ENCODE measurements at places on chromosomes 5 and 9.

- DNase-seq: no peak
Observed at GRCh38 chr9:108787690-108788048, 68.1 kb downstream of the ACTL7B start.

- DNase-seq: no peak
Observed at GRCh38 chr9:6616951-6617602, 28.5 kb downstream of the GLDC start.

DNA sequence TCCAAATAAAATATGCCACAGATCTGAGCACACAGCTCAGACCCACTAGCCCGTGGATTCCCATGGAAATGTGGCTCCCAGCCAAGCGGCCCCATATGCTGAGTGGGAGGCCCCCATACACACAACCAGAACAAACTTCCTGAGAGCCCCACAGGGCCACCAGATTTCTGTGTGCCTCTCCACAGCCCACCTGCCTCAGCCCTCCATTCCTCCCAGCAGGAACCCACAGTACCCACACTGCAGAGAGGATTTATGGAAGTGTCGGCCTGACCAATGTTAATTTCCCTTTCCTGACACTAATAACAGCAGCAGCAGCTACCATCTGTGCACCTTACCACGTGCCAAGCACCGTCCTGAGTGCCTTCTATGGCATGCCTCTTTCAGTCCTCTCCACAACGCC is 99.3 kb upstream of the SPOCK1 start:
- DNase-seq: no peak

DNA sequence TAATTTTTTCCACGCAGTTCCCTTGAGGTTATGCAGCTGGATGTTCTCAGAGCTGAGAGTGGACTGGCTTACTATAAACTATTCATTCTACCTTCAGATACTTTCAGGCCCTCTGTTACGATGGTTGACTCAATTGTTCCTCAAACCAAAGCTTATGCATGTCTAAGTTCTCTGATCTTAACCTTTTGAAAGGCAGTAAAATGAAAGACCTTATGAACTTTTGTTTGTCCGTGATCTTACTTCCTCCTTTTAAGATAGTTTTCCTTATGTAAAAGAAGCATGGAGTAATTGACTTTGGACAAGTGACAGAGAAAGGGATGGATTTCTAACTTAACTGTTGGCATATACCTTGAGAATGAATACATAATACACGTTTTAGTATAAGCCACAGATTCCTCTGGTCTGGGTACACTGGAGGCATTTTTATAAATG is 575.7 kb downstream of the PDE4D start:
- DNase-seq: no peak

DNA sequence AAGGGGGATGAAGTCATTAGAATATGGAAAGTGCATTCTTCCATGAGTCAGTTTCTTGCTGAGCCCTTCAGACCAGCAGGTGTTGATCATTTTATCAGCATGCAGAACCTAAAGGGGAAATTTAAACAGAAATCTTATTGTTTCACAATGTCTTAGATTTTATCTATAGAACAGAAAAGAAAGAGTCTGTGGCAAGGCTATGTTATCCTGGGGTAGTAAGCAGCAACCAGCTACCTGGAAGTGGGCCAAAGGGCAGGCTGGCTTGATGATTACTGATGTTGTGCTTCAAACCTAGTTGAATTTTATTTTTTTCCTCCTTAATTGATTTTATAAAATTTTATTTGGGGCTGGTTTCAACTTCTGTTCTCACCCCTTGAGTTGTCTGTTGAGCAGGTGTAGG is 101.5 kb downstream of the LRRC70 start:
- DNase-seq: no peak

GRCh38 chr5:135402031-135402430 is 3.0 kb upstream of the MACROH2A1 start:
- DNase-seq: no peak

DNA sequence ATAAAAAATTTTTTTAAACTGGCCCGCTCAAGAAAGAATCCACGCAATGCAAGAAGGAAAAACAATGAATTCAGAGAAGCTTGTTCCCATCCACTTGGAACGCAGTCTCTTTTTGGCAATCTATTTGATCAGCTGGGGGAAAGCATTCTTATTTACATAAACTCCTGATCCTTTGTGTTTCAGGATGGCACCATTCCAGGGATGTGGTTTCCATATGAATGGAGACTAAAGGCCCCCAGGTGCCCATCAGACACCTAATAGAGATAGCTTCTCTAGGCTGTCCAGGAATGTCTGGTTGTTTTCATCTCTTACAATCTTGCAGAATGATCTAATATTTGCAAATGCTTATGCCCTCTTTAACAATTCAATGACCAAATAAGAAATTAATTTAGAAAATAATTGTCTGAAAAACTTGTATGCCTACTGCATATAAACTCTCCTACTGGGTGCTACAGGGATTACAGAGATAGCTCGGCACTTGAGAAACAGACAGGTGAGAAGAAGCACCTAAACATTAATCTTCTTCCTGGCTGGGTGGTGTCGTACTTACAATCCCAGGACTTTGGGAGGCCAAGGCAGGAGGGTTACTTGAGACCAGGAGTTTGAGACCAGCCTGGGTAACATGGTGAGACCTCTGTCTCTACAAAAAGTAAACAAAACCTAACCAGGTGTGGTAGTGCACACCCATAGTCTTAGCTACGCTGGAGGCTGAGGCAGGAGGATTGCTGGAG is 3.0 kb upstream of the RASGRF2 start:
- DNase-seq: no peak

DNA sequence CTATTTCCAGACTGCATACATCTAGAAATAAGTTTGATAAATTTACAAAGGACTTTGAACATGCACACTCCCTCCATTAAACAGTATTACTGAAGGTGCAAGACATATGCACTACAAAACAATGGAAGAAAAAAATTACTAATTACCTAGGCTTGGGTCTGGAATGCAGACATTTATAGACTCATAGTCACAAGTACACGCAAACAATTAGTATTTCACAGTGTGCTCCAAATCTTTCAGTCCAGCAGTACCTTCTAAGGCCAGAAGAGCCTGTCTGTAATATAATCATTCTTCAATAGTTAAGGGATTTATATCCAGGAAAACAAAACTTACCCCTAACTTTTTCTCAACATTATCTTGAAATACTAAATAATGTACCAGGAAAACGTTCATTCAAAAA is 11.2 kb downstream of the RICTOR start:
- no peak for DNase-seq

DNA sequence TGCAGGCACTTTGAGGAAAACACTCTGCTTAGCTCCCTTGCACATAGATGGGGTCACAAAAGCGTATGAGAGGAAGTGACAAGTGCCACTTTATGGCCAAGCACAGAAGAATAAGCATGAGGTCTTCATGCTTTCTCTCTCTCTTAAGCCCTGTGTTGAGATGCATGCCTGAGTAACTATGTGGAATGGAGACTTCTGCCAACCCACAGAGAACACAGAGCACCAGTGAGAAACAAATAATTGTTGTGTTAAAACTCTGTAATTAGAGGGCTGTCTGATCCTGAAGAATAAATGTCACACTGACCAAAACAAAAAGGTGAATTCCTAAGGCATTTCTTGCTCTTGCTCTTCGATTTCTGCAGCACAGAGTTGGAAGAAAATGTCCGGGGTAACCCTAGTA is 488.5 kb downstream of the CTNND2 start:
- DNase-seq: no peak

GRCh38 chr5:3954633-3955032 is 359.0 kb downstream of the IRX1 start:
- DNase-seq: no peak

DNA sequence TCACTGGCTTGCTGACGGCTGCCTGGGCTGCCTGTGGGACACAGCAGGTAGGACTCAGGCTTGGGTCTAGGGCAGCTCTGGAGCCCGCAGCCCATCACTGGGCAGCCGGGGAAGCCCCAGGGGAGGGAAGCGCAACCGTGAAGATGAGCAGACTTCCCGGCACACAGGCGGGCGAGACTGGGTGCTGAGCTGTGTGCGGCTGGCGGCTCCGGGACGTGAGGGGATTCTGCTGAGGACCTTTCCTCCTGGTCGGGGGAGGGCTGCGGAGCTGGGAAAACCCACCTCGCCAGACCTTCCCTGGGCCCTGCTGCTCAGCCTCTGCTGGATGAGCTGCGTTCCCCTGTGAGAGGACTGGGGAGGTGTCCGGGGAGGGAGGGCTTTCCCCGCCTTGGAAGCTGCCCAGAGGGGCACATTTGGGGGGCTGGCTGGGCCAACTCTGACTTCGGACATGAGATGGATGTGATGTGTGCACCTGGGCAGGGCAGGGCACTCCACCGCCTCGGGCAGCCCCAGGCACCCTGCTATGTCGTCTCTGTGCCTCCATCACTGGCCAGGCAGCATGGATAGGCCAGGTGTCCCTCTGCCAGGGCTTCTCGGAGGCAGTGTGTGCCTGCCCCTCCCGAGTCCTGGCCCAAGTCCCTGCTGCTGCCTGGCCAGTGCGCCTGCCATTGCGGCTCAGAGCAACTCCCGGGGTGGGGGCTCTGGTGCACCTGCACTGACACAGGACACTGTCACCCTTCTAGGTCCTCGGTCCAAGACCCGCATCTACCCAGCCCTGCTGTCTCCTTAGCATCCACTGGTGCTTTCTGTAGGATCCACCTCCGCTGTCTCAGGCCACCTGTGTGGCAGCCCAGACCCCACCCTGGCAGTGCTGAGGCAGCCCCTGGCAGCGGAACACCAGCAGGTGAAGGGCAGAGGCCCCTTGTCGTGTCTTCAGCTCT is 66.4 kb downstream of the COL5A1 start:
- DNase-seq: no peak

DNA sequence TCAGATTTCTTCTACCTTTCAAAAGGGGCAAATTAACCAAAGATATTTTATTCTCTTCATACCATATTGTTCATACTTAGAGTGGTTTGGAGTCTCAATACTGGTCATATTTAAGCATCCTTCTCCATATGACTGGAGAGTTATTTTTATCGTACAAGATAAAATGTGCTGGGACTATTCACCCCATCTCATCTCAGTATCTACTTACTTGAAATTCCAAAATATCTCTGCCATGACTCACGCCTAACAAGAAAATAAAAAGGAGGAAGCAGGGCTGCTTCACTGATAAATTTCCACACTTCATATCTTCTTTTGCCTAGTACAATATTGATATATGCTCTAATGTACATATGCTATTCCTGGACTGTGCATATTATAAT is 277.9 kb upstream of the CDH9 start:
- no peak for DNase-seq

DNA sequence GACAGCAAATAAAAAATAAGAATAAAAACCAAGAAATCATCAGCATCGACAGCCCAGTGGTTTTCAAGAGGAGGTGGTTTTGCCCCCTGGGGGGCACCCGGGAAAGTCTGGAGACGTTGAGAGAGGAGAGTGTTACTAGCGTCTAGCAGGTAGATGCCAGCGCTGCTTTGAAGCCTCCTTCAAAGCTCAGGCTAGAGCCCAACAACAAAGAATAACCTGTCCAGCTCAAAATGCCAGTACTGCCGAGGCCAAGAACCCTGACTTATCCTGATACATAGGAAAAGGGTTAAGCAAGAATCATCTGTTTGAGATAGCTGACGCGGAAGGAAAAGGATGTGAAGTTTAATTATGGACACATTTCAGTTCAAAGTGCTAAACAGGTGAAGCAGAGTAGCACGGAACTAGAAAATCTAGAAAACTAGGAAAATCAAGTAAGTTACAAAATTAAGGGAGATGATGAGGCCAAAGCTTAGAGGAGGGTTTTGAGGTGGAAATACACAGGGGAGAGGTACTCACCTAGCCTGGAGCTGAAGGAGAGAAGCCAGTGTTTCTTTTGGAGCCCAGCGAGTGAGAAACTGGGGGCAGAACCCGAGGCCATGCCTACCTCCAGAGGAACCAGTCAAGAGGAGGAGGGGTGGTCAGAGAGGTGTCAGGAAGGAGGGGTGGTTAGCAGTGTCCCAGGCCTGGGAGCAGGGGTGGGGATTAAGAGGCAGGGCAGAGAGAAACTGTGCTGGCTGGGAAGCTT is 121.0 kb upstream of the RETREG1 start:
- no peak for DNase-seq

GRCh38 chr9:127567035-127567729 is 44.9 kb upstream of the STXBP1 start:
- DNase-seq: peak; percentile 35

- DNase-seq: no peak
Observed at GRCh38 chr9:37710046-37710445, 43.6 kb upstream of the TRMT10B start.

DNA sequence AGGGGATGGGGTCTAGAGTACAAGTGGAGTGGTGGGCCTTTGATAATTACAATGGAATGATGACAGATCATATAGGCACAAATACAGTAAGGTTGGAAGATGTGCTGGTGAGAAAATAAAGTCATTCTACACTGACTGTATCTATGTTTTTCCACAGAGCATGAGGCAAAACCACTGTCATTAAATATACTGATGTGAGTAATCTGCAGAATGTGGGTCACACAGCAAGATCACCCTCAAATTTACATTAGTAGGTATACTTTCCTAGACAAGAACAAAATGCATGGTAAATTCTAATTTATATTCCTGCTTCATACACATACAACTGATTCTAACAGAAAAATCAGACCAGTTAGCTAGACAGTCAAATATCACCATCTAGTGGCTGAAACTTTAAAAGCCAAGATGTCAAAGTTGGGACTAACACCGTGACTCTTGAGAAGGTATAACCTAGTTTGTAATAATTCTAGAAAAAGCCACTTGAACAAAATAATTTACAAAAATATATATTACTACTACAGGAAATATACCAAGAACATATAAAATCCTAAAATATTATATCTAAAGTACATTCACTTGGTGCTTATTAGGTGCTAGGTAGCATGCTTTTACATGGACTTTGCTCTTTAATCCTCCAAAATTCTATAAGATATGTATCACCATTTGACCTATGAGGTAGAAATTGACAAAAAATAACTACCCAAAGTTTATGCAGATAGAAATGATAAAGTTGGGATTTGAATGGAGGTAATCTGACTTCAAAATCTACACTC is 19.5 kb downstream of the TTC33 start:
- DNase-seq: peak; percentile 58

Data from hematopoietic multipotent progenitor cell treated with erythropoietin and hydrocortisone succinate and interleukin-3 and kit ligand, for 17 days (in vitro differentiated cells).